ENCODE measurements at places on chromosomes 16 and 17. TPM values are rescaled to one million over a fixed set of nuclear protein-coding genes. Genes with fewer than 3 reads are reported as not detected.

- DNase-seq, result no peak
Observed at GRCh38 chr17:17609121-17609520, 17.6 kb upstream of the PEMT start.

- DNase-seq, result no peak
Observed at GRCh38 chr17:15965528-15965927, 20.6 kb downstream of the ADORA2B start.

DNA sequence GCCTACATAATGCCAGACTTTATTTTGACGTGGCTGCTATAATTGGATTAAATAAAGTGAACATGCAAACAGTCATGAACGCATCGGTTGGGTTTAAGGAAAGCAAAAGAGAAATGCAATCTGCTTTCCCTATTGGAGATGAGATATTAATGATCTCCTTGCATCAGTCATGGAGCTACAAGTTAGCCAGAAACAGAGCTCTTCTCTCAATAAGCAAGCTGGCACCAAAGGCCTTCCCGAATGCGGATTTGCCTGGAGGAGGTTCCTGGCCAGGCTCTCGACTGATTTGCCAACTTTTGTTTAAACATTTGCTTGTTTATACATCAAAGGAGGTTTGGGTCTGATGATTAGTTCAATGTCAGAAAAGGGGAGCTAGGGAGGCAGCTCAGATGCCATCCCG is 318.4 kb downstream of the XYLT1 start:
- DNase-seq, result no peak

DNA sequence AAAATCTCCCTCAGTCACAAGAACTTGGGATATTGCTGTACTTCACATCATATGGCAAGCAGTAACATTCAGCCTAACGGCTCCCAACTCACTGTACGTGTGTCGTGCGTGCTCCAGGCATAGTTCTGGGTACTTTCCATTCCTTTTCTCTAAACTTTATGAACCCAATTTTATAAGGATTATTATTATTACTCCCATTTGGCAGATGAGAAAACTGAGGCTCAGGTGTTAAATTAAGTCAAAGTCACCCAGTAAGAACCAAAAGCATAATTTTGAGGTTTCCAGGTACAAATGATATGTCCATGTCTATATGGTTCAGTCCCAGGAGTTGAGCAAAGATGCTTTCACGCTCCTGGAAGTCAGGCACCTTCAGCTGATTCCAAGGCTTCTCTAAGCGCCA is 4.8 kb upstream of the C1QBP start:
- DNase-seq, result no peak

- DNase-seq, result peak; percentile 50
Observed at GRCh38 chr16:20868890-20869289, 31.3 kb downstream of the DCUN1D3 start.

The TPPP3 gene
- total RNA-seq, result 118 TPM

- no peak for DNase-seq
Observed at GRCh38 chr17:43699438-43699756, 37.7 kb upstream of the MEOX1 start.

The C16orf74 gene
- total RNA-seq, result 5.4 TPM

- DNase-seq, result peak; percentile 95
Observed at GRCh38 chr17:45092911-45093430, 31.9 kb downstream of the NMT1 start.

- DNase-seq, result peak; percentile 40
Observed at GRCh38 chr16:74623214-74623838, 16.4 kb upstream of the GLG1 start.

DNA sequence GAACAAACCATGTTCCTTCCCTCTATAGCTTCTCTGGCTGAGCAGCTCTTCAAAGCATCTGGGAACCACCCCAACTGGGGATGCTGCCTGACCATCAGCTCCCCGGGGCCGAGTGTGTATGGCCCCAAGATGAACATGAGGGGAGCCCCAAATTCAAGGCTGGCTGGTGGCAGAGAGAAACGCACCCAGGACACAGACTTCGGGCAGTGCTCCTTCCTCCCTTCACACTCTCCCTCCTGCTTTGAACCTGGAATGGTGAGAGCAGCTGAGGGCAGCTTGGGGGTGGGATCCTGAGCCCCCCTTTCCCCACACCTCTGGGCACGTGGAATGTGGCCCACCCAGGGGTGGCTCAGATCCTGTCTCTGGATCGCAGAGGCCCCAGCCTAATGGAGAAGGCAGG is 17.2 kb downstream of the TLE7 start:
- DNase-seq, result no peak
